ENCODE measurements at places on chromosomes 11 and 22.

GRCh38 chr11:32698579-32698978 lies 95.9 kb downstream of the CCDC73 start:
- no peak for DNase-seq

DNA sequence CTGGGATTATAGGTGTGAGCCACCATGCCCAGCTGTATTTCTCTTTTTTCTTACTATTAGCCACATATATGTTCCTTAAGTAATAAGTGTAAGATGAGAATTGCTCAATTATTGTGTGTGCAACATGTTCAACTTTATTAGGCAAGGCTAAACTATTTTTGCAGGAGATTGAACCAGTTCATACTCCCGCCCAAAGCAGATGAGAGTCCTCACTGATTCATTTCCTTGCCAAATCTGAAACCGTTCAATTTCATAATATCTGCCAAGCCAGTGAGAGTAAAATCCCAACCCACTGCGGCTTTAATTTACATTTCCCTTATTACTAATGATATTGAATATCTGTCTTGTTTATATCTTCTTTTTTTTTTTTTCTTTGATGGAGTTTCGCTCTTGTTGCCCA lies 48.4 kb downstream of the KCNJ4 start:
- no peak for DNase-seq

- DNase-seq = no peak
Observed at GRCh38 chr11:11409901-11410300, 56.9 kb upstream of the CSNK2A3 start.

DNA sequence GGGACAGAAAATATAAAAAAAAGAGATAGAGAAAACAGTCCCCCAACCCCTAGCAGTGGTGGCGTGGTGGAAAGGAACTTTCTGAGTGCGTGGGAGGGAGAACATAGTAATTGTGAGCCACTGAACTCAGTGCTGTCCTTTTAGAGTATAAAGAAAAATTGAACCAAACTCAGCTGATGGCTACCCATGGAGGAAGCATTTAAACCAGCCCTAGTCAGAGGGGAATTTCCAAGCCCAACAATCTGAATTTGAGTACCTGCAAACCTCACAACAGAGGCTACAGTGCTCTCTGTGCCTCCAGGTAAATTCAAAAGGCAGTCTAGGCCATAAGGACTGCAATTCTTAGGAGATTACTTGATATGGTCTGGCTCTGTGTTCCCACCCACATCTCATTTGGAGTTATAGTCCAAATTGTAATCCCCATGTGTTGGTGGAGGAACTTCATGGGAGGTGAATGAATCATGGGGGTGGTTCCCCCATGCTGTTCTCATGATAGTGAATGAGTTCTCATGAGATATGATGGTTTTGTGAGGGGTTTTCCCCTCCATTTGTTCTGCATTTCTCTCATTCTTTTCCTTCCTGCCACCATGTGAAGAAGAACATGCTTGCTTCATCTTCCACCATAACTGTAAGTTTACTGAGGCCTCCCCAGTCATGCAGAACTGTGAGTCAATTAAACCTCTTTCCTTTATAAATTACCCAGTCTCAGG lies 687.8 kb downstream of the FAM181B start:
- DNase-seq = no peak

DNA sequence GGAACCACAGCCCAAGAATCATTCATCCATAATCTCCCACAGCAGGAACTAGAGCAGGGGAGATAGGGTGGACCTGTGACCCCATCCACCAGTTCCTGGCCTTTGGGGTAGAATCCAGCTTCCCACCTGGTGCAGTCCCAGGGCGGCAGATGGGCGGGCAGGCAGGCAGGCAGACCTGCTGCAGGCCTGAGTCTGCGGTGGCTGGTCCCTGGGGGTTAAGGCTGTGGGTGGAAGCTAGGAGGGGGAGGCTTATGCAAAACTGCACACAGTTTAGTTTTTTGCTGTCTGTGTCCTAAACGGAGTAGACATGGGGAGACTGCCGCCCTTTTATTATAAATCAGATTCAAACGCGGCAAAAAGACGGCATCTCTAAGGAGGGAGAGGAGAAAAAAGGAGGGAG lies 4.5 kb upstream of the NEFH start:
- no peak for DNase-seq

DNA sequence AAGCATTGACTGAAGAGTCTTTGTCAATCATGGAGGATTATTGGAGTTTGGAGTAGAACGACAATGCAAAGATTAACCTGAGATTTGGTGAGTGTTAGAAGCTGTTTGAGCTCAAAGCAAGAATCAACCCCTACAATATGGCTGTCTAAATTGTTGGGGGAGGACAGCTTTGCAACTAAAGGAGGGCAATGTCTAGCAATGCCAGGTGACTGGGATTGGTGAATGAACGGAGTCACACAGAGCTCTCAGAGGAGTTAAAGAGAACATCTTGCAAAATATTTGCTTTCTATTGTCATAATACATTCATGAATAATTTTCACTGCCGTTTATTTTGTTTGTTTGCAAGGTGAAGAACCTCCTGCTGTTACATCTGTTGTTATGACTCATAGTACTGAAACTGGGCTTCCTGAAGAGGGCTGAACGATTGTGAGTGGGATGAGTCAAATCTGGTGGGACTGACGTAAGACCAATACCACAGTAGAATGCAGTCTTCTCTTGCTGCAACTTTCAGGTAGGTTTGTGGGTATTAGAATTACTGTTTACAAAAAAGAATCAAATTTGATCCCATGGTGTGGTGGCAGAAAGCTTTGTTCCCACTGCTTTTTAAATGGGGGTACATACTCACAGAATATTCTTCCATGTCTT lies 281.9 kb downstream of the CADM1 start:
- no peak for DNase-seq

DNA sequence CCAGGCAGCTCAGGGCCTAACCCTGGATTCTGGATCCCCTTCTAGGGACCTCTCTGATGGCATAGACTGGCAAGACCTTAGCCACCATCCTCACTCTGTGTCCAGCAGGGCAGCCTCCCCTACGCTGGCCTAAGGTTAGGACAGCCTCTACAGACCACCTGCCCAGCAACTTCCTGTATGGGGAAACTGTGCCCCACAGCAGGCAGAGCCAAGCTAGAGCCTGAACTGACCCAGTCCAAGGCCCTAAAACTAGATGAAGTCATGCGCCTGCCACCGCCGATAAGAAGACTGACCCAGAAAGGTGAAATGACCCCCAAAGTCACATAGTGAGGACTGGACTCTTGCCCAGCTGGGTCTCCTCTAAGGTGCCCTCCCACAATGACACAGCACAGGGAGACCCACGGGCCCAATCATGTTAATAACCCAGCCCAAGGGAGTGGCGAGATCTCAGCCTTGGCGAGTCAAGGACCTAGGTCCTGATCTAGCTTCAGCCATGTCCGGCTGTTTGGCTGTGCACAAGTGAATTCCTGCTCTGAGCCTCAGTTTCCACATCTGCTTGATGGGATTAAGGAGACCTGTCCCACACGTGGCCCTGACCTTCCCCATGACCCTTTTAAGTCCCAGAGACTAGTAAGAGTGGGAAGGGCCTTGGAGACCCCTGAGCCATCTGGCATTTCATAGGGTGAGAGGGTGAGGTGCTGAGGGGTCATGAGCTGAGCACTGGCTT lies 17.6 kb downstream of the STARD10 start:
- DNase-seq = no peak

DNA sequence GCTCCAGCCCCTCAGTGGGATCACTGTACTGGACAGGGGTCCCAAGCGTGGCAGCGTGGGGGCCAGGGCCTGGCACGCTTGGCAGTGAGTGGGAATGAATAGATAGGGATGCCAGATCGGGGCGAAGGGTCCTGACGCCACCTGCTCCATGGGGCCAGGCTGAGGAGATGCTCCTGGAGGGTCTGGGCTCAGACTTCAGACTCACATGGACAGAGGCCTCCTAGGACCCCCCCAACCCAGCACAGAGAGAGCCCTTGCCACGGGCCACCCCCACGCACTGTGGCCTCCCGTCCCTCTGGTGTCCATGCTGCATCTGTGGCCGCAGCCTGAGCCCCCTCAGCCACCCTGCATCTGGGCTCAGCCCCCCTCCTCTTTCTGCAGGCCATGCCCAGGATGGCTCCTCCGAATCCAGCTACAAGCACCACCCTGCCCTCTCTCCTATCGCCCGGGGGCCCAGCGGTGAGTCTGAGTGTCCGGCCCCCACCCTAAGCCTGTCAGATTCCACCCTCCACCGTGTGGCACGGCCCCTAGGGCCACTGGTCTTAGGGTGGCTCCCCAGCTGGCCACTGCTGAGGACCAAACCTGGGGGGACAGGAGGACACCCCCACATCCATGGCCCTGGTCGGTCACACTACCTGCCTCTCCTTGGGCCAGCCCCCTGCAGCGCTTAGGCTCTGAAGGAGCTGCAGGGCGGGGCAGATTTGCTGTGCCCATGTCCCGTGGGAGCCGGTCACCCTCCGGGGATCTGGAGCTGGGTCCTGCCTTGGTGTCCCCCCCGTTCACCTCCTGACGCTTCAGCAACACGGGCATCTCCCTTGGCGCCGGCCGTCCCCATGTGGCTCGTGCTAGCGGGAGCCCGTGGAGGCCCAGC lies 2.7 kb downstream of the MUC5AC start:
- DNase-seq = no peak

GRCh38 chr11:1131033-1131911 lies 26.5 kb upstream of the MUC5AC start:
- DNase-seq = no peak

GRCh38 chr11:74978041-74978440 lies 10.7 kb upstream of the NEU3 start:
- DNase-seq = no peak

- DNase-seq = no peak
Observed at GRCh38 chr11:2097356-2097997, 41.7 kb downstream of the IGF2 start.

DNA sequence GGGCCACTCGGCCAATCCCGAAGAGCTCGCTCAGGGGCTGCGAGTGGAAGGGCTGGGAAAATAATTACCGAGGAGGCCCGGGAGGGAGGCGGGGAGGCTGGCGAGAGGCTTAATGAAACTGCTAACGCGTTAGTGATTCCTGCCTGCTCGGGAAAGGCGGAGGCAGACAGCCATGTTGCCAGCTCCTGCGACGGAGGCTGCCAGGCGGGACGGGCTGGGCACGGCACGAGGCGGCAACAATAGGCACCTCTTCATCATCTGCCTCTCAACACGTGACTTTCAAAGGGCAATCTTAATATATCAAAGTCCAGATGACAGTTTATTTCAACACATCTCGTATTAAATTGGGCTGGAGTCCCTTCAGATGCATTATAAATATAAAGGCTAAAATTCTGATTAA lies 68.0 kb upstream of the TCF20 start:
- DNase-seq = no peak
